ENCODE measurements at places on chromosomes 7 and 10. TPM values are rescaled to one million over a fixed set of nuclear protein-coding genes. Genes with fewer than 3 reads are reported as not detected.

Gene LBX1
- not detected for total RNA-seq

Gene C10orf62
- total RNA-seq = not detected

Gene GPR15LG
- not detected for total RNA-seq

Gene FAM24B
- total RNA-seq = 4.1 TPM

Gene PTER
- 18.5 TPM for total RNA-seq

Gene HOXA13
- not detected for total RNA-seq

Gene PWWP2B
- total RNA-seq = 4.3 TPM

Gene UNCX
- total RNA-seq = not detected

Gene TFR2
- total RNA-seq = 15.4 TPM

Gene PAPOLB
- total RNA-seq = not detected

Gene OR2A12
- total RNA-seq = not detected

Gene NOD1
- 4.1 TPM for total RNA-seq

Gene ZNF488
- 0.10 TPM for total RNA-seq

Gene PLEKHS1
- not detected for total RNA-seq

Gene CYP2C19
- total RNA-seq = 0.13 TPM

Gene CLCN1
- not detected for total RNA-seq

Gene ZNF655
- total RNA-seq = 52.5 TPM

Gene ENTPD7
- total RNA-seq = 7.9 TPM

Gene TSPAN33
- total RNA-seq = 10.6 TPM

Gene TLX1
- not detected for total RNA-seq

Gene GRK5
- total RNA-seq = 14.0 TPM

Gene GPER1
- 0.08 TPM for total RNA-seq

Gene NME8
- not detected for total RNA-seq

Gene RPEL1
- not detected for total RNA-seq

Gene HDAC9
- total RNA-seq = 0.74 TPM

Gene GDF10
- total RNA-seq = 0.25 TPM

Gene CPEB3
- 0.92 TPM for total RNA-seq

Gene IFIT1B
- not detected for total RNA-seq

Gene MRPL43
- total RNA-seq = 76.3 TPM

Gene SAMD9L
- total RNA-seq = 3.3 TPM

Gene WNT2
- total RNA-seq = not detected

Gene MGAM2
- not detected for total RNA-seq
